Thoracic aorta (tissue), 2 donors: ENCODE measurements at places on chromosomes 11 and 22.

GRCh38 chr11:104286129-104286528, 122.2 kb upstream of the PDGFD start:
- no peak for DNase-seq

- no peak for DNase-seq
Measured at GRCh38 chr11:14118072-14118471, 155.5 kb downstream of the SPON1 start.

DNA sequence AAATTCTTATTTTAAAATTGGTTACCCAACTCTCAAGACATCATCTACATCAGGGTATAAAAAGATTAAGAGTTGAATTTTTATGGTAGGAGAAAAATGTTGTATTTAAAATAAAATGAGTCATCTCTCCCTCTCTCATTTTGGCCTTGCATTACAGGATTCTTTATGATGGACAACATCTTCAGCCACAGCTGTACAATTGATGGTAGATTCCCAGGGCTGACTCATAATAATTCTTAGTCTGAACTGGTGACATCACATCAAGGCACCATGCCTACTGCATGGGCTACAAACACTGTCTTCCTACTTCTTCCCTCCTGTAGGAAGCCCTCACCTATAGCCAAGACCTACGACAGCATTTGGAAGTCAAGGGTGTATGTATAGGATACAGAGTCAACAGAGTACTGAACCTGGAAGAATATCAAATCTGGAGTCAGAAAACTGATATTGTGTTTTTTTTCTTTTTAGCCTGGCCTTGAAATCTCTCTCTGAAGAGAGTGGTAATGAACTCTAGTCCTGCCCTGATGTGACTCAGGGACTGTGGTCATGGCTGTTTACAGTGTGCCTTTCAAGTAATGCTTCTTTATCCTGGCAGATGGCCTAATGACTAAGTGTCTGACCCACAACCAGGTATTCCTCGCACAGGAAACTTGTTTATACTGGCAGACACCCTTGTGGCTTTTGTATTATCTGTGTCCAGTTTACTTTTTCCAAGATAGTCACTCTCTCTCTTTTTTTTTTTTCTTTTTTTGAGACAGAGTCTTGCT, 32.5 kb downstream of the MRGPRX2 start:
- no peak for DNase-seq

DNA sequence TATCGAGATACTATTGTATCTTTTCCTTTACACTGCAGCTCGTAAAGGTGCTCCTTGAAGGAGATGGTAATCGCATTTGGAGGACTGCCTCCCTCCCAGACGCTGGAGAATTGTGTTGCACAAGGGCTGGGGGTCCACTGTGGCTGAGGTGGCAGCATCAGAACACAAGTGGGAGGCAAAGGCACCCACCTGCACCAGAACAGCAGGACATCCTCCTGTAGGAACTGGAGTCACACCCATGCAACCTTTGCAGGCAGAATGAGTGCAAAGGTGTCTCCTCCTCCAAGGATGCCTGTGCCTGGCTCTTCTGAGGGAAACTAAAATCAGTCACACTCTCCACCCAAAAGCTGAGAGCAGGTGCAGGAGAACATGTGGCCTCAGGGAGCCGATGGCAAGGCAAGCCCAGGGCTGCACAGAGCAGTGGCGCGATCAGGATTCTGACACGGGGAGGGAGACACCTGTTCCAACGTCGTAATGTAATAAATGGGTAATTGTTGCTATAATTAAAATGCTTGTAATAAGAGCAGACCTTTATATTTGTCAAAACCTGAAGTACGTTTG, 1501.4 kb downstream of the TBC1D22A start:
- no peak for DNase-seq

DNA sequence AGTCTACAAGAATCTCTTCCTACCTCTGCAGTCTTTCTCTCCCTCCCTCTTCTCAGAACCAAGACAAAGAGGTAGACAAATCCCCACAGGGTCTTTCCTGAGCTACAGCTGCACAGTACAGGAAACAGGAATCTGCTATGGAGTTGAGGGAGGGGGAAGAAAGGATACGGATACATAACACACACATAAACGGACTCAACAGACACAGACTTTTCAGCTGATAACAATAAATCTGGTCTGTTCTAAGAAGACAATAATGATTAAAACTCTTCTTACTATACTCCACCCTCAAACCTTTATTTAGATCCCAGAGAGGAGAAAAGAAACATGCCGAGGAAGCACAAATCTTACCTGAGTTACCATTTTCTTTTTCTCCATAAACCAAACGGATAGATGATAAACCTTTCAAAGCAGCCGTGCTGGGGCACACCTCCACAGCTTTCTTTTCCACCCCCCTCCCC, 122.2 kb downstream of the APOL5 start:
- no peak for DNase-seq

DNA sequence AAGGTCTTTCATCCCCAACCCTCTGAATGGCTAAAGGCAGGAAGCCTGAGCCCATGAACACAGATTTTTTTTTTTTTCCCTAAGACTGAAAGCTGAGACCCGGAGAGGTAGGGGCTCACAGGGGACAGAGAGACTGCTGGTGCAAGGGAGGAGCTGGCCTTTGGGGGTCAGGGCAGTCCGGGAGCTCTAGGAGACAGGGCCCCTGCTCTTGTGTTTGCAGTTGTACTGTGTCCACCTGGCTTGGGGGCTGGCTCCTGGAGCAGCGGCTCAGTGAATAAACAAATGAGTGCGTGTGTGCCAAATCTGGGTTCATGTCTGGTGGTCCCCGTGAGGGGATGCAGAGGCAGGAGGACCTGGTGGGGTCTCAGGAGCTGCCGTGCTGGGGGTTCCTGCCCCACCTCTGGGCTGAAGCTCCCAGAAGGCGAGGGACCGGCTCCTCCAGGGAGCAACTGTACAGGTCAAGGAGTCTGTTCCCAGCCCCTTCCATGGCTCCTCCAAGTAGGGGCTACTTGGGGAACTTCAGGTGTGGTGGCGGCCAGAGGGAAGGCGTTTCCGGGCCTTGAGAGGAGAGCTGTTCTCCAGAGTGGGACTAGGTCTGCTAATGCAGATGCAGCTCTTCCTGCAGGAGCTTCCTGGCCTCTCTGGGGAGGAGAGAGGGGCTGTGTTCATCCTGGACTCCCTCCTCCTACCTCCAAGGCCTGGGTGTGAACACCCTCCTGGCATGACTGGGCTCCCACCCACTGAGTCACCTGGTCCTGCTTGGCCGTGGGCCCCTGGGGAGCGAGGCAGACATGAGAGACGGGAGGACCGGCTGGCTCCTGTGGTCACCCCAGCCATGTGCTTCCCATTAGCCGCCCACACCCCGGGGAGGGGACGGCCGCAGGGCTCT, 57.6 kb downstream of the FBXO7 start:
- peak; percentile 14 for DNase-seq

DNA sequence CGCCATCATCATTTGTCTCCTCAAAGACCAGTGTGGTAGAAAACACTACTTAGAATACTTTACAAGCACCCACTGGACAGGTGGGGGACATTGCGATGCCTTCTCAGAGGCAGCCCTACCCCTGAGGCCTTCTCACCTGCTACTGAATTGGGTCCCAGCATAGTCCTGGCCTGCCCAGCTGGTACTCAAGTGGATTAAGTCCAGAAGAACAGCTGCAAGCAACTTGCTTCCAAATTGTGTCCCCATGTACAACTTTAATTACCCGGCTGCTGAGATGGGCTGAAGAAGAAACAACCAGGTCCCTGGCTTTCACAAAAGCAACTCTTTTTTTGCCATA, 12.3 kb downstream of the ABTB2 start:
- no peak for DNase-seq

GRCh38 chr22:26952451-26953011, 295.1 kb downstream of the MIAT start:
- no peak for DNase-seq

DNA sequence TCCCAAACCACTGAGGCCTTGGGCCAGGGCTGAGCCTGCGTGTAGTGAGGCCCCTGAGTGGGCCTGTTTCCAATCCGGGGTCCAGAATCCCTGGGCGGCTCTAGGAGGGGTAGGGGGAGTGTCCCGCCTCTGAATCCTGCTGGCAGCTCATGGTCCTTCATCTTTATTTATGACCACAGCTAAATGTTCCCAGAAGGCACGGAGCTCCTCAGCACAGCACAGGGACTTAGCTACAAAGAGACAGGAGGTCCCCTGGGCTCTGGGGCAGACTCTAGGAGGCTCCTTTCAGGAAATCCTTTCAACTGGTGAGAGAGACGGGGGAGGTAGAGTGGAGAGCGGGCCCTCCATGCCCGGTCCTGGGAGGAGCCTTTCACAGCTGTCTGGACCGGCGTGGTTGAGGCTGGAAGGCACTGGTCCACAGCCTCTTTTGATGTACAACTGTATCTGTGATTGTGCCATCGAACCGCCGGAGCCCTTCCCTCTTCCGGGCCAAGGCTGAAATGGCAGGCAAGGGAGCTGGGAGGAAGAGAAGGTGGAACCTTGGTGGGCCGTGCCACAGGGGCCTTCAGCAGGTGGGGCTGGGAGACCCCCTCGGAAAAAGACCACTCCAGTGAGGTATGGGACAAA, 46.8 kb downstream of the SCUBE1 start:
- DNase-seq = no peak

GRCh38 chr11:90849312-90849711, 626.5 kb upstream of the CHORDC1 start:
- DNase-seq = no peak

- no peak for DNase-seq
Measured at GRCh38 chr11:11464555-11464954, 111.5 kb upstream of the CSNK2A3 start.

DNA sequence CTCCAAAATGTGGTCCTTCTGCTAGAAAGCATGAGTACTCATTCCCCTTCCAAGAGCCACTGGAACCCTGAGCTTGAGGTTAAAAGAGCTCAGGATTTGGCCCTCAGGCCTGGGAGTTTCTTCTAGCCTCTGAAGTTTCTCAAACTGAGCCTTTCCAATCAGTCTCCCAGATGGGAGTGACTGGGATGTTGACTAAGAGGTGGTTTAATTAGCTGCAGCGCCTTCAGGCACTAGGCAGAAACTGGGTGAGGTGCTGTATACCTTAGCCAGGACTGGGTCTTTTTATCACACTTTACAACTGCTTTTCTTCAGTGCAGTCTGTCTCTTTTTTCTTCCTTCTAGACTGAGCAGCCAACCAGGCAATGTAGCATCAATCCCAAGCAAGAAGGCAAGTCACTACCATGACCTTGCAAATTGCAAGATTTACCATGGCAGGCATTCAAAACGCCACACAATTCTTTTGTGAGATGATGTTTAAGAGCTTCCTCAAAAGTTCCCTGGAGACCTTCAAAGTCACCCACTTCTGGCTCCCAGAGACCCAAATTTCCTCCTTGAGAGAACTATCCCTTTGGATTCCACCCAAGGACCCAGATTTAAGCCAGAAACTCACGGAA, 93.0 kb downstream of the SLC1A2 start:
- DNase-seq = no peak

DNA sequence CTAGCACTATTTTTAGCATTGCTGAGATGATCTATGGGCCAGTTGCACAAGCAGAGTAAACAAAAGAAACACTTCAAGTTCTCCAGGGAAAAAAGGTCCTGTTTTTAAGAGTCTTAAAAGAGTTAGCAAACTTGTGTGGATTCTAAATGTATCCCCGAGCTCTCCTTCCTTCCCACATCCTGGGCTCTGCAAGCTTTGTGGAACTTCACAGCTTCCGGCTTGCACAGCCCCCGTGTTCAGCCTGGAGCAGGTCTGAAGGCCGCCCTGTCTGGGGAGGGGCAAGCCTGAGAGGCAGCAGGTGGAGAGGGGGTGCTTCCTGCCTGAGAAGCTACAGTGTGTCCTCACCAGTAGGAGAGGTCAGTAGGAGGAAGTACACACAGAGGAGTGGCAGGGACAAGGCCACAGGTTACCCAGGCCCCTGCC, 35.1 kb upstream of the SUSD2 start:
- no peak for DNase-seq

- DNase-seq = no peak
Measured at GRCh38 chr22:23763954-23764353, 1.2 kb downstream of the C22orf15 start.

- no peak for DNase-seq
Measured at GRCh38 chr11:45102810-45103621, 43.4 kb upstream of the PRDM11 start.

DNA sequence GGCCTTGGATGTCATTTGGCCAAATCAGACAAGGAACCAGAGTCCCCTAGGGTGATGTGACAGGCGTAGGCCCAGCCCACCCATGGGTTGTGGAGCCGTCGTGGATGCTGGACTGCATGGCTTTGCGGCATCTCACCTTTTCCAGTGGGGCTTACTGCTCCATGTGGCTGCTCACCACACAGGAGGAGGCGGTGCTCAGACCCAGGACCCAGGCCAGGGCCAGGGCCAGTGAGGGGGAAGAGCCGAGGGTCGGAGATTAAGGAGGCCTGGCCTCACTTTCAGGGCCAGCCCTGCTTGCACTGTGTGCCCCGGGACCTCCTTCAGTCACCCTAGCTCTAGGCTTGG, 105.6 kb downstream of the ST3GAL4 start:
- DNase-seq = no peak

DNA sequence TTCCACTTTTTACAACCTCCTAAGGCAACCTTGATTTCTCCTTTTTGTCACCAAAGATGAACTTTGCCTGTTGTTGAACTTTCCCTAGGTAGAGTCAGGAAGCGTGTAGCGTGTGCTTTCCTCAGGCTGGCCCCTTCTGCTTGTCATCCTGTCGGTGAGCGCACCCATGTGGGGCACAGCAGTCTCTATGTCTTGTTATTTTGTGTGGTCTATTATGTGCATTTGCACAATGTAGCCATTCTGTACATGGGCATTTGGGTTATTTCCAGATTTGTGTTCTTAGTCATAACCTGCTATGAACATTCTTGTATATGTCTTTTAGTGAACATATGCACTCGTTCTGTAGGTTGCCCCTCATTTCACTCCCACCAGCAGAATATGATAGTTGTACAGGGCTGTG, 34.9 kb downstream of the CABIN1 start:
- no peak for DNase-seq

GRCh38 chr11:122207921-122208764, 92.1 kb upstream of the BLID start:
- no peak for DNase-seq

DNA sequence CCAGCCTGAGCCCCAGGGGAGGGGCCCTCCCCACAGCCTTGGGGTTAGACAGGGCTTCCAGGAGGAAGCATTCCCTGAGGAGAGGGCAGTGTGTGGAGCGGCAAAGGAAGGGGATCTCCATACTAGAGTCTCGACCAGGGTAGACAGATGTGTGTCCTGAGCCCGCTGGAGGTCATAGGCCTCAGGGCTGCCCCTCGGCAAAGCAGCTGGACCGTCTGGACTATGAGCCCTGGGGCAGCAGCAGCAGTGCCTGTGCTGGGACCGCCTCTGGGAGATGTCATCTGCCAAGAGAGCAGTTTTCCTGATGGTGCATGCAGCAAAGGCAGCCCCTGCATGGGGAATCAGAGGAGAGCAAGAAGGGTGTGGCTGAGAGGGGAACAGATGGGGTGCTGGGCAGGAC, 20.8 kb upstream of the TCF20 start:
- no peak for DNase-seq
